ENCODE measurements at places on chromosomes 1 and 21.
A peak's percentile ranks its signal among the peaks of the same experiment; 100 is the strongest.

DNA sequence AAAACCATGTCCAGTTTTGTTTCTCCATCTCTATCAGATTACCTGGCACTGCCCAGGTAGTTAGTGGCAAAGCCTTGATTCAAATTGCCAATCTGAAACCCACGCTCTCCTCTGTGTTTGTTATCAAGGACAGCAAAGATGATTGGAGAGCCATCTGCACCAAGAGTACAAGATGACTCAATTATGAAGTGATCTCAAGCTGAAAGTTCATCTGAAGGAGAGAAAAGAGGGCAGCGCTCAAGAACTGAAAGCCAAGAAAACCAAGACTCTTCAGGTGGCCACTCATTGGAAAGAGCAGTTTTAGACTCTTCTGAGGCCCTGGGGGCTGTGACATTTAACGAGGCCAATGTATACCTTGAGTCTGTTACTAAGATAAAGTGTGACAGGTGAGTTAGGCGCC, 13.8 kb downstream of the RXRG start:
- DNase-seq, result no peak

GRCh38 chr1:185742403-185742802, 8.2 kb downstream of the HMCN1 start:
- DNase-seq, result no peak

DNA sequence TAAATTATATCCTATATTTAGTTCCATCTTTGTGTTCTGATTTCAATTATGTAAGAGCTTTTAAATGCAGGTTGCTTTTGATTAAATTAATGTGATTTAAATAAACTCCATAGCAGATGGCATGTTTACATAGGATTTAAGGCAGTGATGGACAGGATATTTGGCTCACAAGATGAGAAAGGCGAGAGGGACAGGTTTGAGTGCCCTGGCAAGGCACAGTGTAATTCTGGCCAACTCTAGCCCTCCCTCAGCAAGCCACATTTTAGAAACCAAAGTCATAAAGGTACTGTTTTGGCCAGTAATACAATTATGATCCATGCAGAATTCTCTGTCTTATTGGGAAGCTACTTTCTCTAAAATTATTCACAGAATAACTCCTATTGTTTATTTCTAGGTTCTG, 50.6 kb upstream of the C1orf146 start:
- DNase-seq, result no peak

- no peak for DNase-seq
Observed at GRCh38 chr21:45377866-45378257, 27.1 kb upstream of the COL18A1 start.

DNA sequence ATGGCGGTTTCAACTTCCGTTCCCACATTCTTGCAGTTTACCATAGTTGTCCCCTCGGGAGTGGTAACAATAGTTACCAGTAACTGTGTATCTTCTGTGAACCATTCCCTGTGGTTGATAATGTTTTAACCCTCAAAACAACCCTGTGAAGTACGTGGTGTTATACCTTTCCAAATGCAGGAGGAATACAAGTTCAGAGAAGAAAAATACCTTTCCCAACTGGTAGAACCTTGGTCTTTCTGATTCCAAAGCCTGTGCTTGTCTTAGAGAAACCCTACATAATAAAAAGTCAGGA, 789 bp downstream of the BTF3L4 start:
- DNase-seq, result no peak

GRCh38 chr1:39258146-39258924, 53.8 kb downstream of the MACF1 start:
- DNase-seq, result peak; percentile 39

- no peak for DNase-seq
Observed at GRCh38 chr1:37437087-37437486, 37.3 kb upstream of the ZC3H12A start.

- no peak for DNase-seq
Observed at GRCh38 chr1:5645135-5645399, 347.2 kb downstream of the NPHP4 start.

- no peak for DNase-seq
Observed at GRCh38 chr1:14875524-14876509, 277.3 kb downstream of the KAZN start.

- no peak for DNase-seq
Observed at GRCh38 chr1:211210965-211211364, 48.2 kb upstream of the RCOR3 start.

GRCh38 chr1:5711956-5712645, 280.1 kb downstream of the NPHP4 start:
- no peak for DNase-seq

DNA sequence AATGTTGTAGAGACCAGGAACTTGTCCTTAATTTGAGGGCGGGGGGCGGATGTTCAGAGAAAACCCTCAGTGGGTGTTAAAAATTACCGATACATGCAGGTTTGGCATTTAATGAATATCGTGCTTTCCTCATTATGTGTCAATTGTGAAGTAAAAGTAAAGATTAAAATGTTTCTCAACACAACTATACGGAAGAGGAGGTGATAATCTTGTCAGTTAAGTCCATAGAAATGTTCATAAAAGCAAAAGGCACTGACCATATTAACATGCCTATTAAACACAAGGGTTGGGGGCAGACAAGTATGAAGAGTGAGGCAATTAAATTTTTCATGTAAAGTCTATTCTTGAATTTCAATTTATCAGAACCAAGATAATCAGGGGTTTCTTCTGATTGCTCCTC, 1.3 kb downstream of the BRINP3 start:
- no peak for DNase-seq

GRCh38 chr21:42319851-42320572, 4.8 kb upstream of the TFF3 start:
- no peak for DNase-seq

GRCh38 chr1:19086176-19086875, 123.7 kb downstream of the UBR4 start:
- no peak for DNase-seq

- no peak for DNase-seq
Observed at GRCh38 chr1:52552236-52552504, 722 bp downstream of the TUT4 start.

GRCh38 chr1:110190282-110190929, 19.7 kb upstream of the KCNC4 start:
- no peak for DNase-seq

DNA sequence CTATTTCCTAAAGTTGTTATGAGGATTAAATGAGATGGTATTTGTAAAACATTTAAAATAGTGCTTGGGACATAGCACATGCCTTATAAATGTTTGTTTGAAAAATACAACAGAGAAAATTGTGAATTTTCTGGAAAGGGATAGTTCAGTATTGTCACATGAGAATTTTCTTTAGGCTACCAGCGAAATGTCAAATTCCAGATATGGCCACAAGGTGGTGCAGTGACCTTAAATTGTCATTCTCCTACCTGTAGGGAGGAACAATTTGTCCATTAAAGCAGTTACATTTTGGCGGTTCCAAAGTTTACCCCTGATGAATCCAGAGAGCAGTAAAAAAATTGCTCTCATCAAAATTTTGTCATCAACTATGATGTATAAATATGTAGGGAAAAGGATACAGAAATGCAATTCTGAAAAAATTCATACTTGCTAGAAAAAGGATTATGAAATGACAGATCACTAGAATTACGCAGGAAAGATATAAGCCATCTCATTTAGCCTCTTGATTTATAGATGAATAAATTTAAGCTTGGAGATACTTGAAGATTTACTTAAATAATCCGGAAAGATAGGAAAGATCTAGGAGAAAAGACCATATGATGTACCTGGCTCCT, 50.2 kb upstream of the TSHB start:
- peak; percentile 34 for DNase-seq

DNA sequence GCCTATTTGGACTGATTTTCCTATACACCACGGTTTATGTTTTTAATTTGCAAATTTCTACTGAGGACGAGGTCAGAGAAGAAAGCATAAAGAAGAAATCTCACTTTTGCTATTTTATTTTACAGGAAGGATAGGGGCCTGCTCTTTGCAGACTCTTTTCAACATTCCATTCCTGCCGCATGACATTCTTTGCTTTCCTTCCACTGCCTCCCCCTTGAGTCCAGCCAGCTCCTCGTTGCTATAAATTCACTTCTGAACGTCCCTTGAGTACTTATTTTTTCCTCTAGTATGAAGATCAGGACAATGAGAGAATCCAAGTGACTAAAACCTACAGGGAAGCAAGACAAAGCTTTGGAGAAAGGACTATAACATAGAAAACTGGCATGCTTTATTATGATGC, 53.4 kb upstream of the PTGFR start:
- DNase-seq, result no peak

- DNase-seq, result no peak
Observed at GRCh38 chr1:228429007-228429406, 12.3 kb upstream of the TRIM17 start.

DNA sequence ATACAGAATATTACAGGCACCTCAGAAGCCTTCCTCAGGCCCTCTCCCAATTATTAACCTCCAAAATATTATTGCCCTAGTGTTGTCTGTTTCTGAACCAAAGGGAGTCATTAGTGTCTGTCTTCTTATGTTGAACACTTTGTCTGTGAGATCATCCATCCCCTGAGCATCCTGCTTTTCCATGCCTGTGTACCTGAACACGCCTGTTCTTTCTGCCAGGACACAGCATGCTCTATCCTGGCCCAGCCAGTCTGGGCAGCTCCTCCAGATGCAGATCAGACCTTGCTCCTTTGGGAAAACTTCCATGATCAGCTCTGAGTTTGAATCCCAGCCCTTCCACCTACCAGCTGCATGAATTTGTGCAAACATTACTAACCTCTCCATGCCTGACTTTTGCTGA, 11.0 kb upstream of the CDC42 start:
- DNase-seq, result no peak

DNA sequence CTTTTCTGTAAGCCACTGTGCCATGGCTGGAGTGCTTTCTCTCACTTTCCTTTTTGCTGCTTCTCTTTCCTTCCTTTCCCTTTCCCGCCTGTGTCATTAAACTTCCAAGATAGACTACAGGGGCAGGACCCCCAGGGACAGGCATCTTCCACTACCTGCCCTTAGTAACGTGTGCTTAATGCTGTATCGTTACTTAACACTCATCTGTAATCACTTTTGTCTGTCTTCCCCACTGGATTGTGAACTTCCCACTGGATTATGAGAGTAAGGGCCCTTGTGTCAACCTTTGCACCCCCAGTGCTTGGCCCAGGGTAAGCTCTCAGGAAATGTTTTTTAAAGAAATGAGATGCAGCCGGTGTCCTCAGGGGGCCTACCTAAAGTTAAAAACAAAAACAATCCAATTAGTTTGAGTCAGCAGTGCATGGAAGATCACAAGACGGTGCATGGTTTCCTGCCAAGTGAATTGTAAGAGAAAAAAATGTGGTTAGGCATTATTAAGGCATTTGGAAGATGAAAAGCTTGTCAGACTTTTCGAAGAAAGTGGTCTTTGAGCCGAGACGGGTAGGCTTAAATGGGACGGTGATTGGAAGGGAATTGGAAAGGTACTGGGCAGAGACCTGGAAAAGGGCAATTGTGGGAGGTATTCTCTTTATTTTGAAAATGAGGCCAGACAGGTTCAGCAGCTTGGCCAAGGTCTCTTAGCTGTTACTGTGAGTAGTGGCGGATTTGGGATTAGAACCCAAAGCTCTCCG, 958 bp downstream of the LYPLAL1 start:
- DNase-seq, result no peak

- no peak for DNase-seq
Observed at GRCh38 chr1:8312235-8313218, 5.4 kb upstream of the SLC45A1 start.

GRCh38 chr1:183546427-183546826, 43.8 kb downstream of the NCF2 start:
- DNase-seq, result no peak

DNA sequence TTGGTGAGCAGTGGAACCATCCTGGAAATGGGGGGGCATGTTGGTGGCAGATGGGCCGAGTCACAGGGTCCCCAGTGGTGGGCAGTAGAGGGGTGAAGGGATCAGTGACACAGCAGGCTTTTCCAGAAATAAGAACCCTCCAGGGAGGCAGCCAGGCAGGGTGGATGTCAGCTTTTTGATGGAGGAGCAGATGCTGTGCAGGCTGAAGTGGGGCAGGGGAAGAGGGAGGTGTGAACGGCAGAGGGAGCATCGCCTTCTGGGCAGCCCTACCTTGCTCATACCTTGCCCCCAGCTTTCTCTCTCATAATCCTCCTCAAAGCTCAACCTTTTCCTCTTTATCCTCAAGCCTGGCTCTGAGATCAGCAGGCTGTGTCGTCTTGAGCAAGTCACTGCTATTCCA, 131.8 kb upstream of the IPO9 start:
- DNase-seq, result no peak

- DNase-seq, result no peak
Observed at GRCh38 chr1:113912594-113913311, 7.6 kb downstream of the DCLRE1B start.

GRCh38 chr1:20511518-20512428, 3.8 kb upstream of the MUL1 start:
- DNase-seq, result no peak

GRCh38 chr1:167912294-167912693, 1.6 kb downstream of the ADCY10 start:
- no peak for DNase-seq

- DNase-seq, result no peak
Observed at GRCh38 chr1:16012590-16013219, 5.1 kb downstream of the HSPB7 start.

GRCh38 chr1:20727746-20728316, 4.7 kb downstream of the SH2D5 start:
- no peak for DNase-seq

- DNase-seq, result no peak
Observed at GRCh38 chr1:202135221-202135721, 9.3 kb downstream of the ARL8A start.

DNA sequence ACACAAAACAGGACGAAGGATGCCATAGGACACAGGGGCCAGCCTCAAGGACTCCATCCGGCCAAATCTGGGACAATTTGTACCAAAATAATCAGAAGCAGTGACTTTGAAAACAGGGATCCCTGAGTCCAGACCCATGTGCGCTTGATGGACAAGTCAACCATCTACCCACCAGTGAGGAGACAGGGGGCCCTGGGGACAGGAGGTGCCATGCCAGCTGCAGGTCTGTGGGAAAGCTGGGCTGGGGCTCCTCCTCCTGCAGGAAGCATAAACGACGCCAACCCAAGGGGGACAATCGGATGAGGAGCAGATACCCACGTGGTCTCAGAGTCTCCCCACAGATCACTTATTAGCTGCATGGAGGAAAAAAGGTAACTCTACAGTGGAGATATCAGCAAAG, 50.6 kb downstream of the NPHP4 start:
- DNase-seq, result no peak

DNA sequence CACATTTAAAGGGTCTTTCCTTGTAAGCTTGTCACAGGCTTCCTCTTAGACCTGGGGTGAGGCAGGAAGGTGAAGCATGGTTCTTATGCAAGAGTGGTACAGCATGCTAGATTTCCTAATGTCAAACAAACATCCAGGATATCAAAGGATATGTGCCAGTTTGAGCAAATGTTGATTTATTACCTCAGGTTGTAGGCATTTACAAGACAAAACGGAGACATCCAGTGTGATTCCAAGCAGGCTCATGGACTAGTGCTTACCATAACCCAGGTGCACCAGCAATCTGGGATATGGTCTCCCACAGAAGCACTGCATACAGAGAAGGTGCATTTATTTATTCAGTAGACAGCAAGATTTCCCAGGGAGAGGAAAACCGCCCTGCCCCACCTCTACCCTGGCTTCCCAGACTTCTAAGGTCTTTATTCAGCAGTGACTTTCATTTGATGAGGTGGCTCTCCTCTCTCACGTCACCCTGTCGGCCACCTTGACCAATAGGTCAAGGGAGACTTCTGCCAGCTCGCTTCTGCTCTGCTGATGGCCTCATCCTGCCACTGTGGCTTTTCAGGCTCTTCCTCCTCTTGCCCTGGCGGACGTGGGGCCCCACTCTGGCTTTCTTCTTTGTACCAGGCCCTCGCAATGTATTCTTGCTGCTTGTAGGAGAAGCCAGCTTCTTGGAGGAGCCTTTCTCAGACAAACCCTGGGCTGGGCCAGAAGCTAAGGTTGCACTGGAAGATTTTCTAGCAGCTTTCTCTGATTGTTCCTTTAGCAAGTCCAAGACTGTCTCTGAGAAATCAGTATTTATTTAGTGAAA, 25.6 kb downstream of the HHIPL2 start:
- DNase-seq, result no peak

All from stimulated activated CD4-positive, alpha-beta T cell treated with anti-CD3 and anti-CD28 coated beads, Interleukin-1b, Interleukin-23, amount 100 ng/mL, for 1 hour (primary cell).